ENCODE measurements at places on chromosomes 2 and 18.

GRCh38 chr2:226080334-226080733 is 680.8 kb downstream of the NYAP2 start:
- DNase-seq, result peak; percentile 29

GRCh38 chr2:9113262-9113661 is 93.3 kb upstream of the ASAP2 start:
- no peak for DNase-seq

DNA sequence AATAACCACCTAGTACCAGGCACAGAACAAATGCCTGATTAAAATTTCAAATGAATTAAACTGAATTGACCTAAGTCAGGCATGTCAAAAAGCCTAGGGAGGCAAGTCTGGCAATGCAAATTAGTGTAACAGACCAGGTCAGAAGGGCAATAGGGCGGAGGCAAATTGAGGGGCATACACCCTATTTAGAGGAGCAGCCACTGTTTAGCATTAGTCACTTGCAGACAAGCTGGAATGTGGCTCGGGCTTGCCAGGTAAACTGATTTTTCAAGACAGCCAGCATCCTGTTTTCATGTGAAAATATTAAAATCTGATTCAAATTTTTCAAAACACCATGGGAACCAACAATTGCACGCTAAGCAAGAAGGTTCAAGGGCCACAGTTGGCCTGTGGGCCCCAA is 160.3 kb downstream of the EN1 start:
- no peak for DNase-seq

DNA sequence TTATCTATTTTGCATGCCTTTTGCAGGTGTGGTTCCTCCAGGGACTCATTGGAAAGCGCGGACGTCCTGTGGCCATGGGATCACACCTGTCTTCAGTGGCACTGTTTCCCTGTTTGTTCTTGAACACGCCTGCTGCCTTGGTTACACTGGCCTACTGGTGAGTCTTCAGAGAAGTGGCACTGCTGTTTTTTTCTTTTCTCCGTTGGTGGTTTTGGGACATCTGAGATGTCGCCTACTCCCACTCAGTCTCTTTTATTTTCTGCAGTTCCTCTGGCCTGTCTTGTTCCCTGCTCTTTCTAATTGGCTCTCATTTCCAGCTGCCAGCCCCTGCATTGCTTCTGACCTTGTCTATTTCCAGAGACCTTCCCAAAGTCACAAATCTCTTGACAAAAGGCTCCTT is 35.7 kb upstream of the POU3F3 start:
- no peak for DNase-seq

GRCh38 chr2:86251840-86252266 is 52.6 kb downstream of the MRPL35 start:
- no peak for DNase-seq

- DNase-seq, result no peak
Observed at GRCh38 chr18:4270016-4270415, 185.1 kb downstream of the DLGAP1 start.

- peak; percentile 53 for DNase-seq
Observed at GRCh38 chr2:168816369-168816768, 13.9 kb downstream of the NOSTRIN start.

DNA sequence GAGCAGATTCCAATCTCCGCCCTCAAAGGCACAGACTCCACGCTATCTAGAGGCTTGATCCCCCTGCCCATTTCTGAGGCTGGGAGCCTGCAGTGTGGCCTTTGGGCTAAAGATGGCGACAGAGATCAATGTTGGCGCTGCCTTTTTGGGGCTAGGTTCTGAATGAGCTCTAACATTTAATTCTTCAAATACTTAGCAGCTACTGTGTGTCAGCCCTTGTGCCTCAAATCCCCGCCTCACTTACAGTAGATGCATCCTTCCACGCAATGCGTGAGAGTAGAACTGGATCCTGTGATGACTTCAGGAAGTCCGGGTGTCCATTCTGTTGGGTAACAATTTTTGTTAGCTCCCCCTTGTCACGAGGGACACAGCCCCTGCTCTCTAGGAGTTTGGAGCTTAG is 12.4 kb downstream of the IL1F10 start:
- peak; percentile 73 for DNase-seq

- DNase-seq, result no peak
Observed at GRCh38 chr2:183371545-183371944, 247.3 kb downstream of the NUP35 start.

- no peak for DNase-seq
Observed at GRCh38 chr2:72261076-72261475, 113.4 kb upstream of the CYP26B1 start.

DNA sequence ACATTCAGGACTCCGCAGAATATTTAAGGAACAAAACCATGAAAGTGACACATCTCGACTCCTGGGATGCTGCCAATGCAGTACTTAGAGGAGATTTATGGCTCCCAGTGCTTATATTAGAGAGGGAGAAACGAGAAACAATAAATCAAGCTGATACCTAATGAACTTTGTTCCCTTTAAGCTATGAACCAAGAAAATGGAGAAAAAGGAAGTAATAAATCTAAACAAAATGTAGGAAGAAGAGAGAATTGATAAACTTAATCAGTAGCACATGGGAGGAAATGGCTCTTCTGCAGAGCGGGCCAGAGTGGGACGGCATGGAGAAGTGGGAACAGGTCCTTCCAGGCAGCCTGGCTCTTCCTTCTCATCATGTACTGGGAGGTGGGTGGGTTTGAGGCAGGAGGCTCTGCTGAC is 42.7 kb downstream of the NPPC start:
- DNase-seq, result no peak

- DNase-seq, result no peak
Observed at GRCh38 chr2:7189106-7189505, 271.9 kb downstream of the RNF144A start.

DNA sequence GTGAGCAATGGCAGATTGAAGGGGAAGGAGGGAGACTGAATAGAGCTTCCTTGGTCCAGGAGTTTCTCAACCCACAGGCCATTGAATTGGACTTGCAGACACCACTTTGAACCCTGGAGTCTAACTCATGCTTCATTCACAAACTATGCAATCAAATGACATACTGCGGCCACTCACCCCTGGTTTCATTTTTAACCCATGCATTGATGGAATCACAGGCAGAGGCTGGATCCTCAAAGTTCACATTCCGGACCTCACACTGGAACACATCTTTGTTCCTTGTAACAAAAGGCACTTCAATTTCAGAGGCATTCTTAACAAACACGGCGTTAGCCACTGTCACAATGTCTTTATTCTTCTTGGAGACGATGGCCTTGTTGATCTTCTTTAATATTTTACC is 40.7 kb downstream of the MRPL44 start:
- DNase-seq, result no peak

DNA sequence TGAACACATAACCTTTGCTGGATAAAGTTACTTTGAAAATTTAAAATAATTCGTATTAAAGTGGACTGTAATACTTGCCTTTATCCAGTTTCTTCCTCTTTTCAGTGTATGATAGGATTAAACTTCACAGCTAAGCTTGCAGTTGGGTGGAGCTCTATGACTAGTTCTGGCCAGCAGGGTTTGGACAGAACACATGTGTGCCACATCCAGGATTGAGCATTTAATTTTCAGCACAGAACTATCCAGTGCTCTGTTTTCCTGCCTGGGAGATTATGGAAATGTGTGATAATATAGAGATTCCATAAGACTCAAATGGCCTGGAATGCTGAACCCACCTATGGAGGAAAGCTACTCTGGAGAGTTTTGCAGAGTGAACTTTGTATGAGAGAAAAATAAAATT is 200.2 kb downstream of the OSR1 start:
- no peak for DNase-seq

GRCh38 chr2:20515290-20516220 is 68.7 kb downstream of the RHOB start:
- DNase-seq, result no peak

GRCh38 chr2:8566155-8566670 is 115.6 kb upstream of the ID2 start:
- DNase-seq, result no peak

- DNase-seq, result peak; percentile 6
Observed at GRCh38 chr2:83972128-83972527, 487.0 kb downstream of the SUCLG1 start.

DNA sequence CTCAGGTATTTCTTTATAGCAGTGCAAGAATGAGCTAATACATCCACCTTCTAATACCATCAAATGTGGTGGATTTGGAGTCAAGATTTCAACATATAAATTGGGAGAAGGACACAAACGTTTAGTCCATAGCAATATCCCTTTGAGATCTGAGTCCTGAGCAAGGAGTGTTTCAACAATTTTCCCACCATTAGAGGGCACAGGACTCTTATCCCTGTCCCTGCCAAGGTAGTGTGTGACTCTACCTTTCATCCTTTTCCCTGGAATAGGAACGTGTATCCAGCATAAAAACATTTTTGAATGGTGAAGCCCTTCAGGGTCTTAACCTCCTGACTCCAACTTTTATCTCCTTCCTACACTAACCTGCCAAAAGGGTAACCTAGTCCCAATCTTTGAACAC is 181.3 kb upstream of the SRD5A2 start:
- DNase-seq, result peak; percentile 14

- DNase-seq, result no peak
Observed at GRCh38 chr2:113218283-113219091, 44.7 kb downstream of the PSD4 start.

- no peak for DNase-seq
Observed at GRCh38 chr2:215553946-215554345, 118.1 kb upstream of the FN1 start.

GRCh38 chr2:233912691-233913423 is 4.3 kb upstream of the TRPM8 start:
- DNase-seq, result peak; percentile 48

DNA sequence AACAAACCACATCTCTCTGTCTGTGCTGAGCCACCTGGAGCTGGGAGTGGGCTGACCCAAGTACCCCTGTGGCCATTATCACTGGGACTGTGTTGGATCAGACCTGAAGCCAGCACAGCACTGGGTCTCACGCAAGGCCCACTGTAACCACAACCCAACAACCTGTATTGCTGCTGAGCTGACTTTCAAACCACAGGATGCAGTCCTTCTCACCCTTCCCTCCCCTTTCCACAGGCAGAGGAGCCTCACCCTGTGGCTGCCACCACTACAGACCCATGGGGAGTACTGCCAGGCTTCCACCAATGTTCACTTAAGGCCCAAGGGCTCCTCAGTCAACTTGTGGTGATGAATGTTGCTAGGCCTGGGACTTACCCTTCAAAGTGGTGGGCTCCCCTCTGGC is 135.7 kb downstream of the DIS3L2 start:
- no peak for DNase-seq

GRCh38 chr2:179098080-179098689 is 48.2 kb upstream of the CCDC141 start:
- DNase-seq, result no peak

DNA sequence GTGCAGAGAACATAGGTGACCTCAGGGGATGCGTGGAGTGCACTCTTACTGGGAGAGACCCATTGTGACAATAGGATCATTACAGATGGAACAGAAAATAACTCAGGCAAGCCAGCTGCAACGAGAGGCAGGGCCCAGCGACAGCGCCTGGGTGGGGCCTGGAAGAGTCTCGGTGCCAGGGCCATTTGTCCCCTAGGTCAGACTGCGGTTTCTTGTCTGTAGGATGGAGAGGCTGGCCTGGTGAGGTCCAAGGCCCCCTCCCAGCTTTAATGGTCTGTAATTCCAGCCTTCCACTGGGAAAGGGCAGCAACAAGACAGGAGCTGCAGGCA is 208.6 kb upstream of the APCDD1 start:
- no peak for DNase-seq

DNA sequence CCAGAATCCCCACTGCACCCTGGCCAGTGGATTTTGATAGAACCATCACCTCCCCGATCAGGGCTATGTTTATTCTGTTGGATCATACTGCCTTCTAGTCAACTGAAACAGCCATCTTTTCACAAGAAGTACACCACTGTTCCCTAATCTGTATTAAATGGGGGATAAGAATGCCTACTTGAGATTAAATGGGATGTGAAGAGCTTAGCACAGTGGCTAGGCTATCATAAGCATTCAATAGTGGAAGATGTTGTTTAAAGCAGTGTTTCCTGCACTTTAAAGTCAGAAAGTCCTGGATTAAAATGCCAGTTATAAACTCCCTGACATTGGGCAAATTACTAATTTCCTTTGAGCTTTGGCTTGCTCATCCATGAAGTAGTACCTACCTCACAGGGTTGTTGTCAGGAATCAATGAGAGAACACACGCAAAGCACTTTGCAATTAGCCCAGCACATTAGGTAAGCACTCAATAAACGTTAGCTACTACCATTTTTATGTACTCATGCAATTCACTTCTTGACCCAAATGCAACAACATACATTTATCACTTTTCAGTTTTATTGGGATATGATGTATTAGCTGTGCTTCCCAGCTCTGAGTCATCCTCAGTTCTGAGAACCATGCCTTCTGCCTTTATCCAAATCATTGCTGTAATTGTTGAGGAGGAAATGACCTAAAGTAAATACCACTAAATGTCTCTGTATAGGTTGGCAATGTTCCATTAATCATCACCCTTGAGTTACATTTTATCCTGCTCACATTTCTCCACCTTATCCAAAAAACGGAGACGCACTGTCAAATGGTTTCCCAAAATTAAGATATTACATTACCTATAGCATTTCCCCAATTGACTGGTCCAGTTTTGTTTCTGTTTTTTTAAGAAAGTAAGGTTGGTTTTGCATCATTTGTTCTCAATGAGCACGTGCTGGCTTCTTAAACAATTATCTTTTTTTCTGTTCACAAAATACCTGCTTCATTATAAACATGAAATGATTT is 2.1 kb downstream of the TMEM247 start:
- peak; percentile 88 for DNase-seq

- DNase-seq, result no peak
Observed at GRCh38 chr2:190742431-190742830, 93.5 kb downstream of the NAB1 start.

DNA sequence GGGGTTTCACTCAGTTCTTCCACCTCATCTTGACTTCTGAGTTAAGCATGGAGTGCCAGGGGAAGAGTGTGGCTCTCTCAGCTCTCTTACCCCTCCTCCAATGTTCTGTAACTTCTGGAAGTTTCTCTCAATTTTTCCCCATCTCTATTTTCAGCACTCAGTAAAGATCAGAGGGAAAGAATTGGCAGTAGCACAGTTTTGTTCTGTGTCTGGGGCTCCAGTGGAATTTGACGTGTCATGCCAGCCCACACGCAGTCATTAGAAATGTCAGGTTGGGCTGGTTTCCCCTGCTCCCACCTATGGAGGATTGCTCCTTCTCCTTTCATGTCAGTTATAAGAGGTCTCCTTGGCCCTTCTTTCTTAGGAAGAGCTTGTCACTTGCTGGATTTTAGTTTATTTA is 104.6 kb upstream of the COL3A1 start:
- no peak for DNase-seq

DNA sequence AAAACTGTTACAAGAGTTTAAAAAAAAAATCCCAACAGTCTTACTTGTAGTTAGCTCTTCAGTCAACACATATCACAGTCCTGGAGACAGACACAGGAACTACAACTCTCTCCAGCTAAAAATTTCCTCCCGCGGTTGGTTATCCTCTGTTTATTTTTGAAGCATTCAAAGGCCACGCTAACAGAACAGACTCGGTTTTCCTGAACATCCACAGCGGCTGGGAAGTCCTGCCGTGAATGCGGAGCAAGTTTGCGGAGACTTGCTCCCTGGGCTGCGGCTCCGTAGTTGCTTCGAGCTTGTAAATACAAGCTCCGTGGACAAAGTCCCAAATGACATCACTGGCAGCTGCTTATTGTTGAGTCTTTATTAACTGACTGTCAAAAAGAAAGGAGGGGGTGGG is at the start of gene NCKAP5:
NCKAP5 (minus strand) TSS at position 292 of the 400 bp plus-strand sequence. CDS start 50,937 bp downstream, outside the sequence.
- DNase-seq, result peak; percentile 59

- DNase-seq, result no peak
Observed at GRCh38 chr2:229831805-229832509, 89.9 kb downstream of the TRIP12 start.

GRCh38 chr2:46277431-46278190 is 19.6 kb upstream of the EPAS1 start:
- peak; percentile 31 for DNase-seq
